Psoas muscle (tissue), 8 donors: ENCODE measurements at places on chromosomes 1 and 21. TPM values are rescaled to one million over a fixed set of nuclear protein-coding genes. Genes with fewer than 3 reads are reported as not detected.
A peak's percentile ranks its signal among the peaks of the same experiment; 100 is the strongest.

DNA sequence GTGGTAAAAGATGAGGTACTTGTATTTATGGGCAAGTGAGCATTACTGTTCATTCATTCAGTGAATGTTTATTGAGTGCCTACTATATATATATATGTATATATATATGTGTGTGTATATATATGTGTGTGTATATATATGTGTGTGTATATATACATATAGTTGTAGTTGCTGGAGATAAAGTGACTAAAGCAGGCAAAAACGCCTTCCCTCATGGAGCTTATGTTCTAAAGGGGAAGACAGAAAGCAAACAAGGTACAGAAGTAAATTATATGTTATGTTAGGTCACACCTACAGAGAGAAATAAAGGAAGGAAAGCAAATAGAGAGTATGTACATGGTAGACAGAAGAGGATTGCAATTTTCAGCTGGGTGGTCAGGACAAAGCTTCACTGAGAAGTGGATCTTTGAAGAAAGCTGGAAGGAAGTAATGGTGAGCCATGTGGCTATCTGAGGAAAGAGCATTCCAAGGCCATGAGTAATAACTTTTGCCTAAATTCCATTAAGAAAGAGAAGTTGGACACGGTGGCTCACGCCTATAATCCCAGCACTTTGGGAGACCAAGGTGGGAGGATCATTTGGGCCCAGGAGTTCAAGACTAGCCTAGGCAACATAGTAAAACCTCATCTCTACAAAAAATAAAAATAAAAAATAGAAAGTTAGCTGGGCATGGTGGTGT, 33.5 kb upstream of the KLF17 start:
- DNase-seq: no peak

Gene NR0B2
- 0.49 TPM for total RNA-seq

DNA sequence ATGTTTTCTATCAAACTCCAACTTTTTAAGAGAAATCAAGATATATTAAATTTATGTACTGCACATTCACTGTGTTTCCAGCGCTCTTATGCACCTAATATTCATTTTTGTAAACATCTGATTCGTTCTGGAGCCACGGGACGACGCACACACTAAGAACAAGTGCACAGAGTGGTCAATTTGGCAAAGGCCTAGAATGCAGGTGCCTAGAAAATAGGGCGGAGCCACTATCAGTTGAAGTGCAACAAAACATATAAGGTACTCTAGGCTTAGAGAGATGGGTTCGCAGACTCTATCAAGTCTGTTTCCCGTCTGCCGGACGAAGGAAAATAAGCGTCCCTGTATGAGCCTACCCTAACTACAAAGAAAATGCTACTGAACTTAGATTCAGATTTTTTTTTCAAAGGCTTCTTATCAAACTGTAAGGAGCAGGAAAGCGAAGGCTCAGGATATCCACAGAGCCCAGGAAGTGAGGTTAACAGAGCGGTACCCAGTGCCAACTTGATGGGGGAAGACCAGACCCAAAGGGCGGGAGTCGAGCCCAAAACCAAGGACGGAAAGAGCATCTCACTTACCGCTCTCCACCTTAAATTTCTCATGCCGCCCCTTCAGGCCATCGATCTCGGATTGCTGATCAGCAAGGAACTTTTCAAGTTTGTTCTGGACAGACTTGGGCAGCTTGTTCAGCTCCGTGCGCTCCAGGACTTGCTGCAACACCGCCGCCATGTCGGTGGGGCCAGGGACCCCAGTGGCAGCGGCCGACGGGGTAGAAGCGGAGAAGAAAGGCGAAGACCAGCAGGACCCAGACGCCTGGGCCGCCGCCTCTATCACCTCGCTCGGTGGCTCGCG, 526 bp downstream of the TPR start:
- no peak for DNase-seq

GRCh38 chr1:23616292-23616824, 57.1 kb upstream of the ID3 start:
- no peak for DNase-seq

- no peak for DNase-seq
Observed at GRCh38 chr1:2318314-2319278, 72.8 kb downstream of the MORN1 start.

Gene FCGR1A
- total RNA-seq: 0.75 TPM

Gene CFHR1
- total RNA-seq: not detected

Gene GPR161
- total RNA-seq: 2.6 TPM

Gene RNU1-3
- 5,208 TPM for total RNA-seq

GRCh38 chr1:179871940-179872339, 5.7 kb downstream of the TOR1AIP2 start:
- DNase-seq: no peak

DNA sequence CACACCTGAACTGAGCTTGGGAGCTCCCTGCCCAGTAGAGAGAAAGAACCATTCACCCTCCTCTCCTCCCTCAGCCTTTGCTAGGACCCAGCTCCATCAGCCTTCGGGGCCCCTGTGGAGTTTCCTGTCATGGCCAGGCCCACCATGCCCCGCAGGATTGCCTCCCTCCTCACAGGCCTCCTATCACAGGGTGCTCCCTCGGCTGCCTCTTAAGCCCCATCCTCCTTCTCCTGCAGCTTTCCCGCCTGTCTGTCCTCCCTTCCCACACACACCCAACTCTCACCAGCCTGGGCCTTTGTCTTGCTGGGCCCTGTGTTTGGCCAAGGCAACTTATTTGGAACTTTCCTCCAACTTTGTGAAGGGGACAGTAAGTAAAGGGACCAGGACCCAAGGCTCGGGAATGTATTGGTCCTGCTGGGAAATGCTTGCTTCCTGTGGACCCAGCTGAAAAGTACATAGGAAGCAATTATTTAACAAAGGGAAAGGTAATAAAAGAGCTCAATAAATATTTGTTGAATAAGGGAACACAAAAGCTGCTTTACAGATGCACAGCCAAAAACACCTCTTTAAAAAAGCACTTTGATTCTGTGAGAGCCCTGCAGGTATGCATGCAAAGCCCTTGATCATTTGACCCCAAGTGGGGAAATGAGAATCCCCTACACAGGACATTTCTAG, 31.6 kb upstream of the TENT5C start:
- no peak for DNase-seq

DNA sequence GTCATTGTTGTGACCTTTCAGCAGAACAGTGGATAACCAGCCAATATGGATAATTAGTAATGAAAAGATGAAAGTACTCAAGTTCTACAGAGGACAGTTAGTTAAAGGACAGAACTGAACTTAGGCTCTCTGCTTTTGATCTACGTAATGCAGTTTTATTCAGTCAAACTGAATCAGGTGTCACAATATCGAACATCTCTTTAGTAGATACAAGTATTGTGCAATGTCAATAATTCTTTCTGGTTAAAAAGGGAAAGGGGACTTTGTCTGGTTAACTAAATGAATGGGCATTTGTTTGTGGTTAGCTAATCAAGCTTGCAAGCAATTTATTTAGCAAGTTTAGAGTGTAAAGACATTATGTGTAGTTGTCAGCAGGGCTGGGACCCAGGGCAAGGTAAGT, 562.2 kb upstream of the PTBP2 start:
- no peak for DNase-seq

DNA sequence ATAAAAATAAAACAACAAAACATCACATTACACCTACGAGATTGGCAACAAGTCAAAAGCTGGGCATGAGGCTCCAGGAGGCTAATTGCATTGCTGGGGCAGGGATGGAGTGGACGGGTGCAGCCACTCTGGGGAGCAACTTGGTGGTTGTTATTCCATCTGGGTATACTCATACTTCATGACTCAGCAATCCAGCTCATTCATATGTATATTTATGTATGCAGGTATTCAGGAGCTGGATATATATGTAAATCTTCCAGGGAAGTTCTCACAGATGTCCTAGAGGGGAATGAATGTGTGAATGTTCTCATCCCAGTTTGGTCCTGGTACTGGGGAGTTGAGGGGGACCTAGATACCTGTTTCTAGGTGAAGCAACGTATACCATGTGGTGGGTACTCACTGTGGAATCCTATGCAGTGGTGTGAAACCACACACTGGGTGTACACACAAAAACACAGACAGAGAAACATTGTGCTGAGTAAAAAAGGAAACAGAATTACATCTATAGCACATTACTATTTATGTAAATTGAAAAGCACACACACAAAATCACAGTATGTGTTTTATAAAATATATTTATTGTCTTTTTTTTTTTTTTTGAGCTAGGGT, 79.7 kb upstream of the RAB4A start:
- no peak for DNase-seq

- no peak for DNase-seq
Observed at GRCh38 chr1:162153374-162153773, 83.9 kb downstream of the NOS1AP start.

DNA sequence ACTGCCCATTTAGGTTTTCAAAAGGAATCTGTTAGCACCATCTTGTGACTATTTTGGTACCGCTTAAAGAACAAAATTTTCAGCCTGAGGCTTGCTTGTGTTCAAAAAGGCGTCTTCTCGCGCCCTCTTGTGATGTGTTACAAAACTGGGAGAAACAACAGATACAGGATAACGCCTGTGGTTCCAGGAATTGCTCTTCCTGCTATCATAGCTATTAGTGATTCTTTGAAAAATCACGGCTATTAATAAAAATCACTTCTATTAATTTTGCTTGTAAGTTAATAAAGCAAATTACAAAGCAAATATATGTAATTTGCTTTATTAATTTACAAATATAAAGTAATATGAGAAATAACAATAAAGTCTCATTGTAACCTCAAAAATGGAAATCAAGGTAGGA, 82.2 kb upstream of the ABCD3 start:
- peak; percentile 61 for DNase-seq

Gene WNT3A
- total RNA-seq: not detected

Gene THEM5
- not detected for total RNA-seq

- no peak for DNase-seq
Observed at GRCh38 chr1:16151196-16151994, 4.5 kb downstream of the EPHA2 start.

Gene ERG
- total RNA-seq: 14.5 TPM

- DNase-seq: no peak
Observed at GRCh38 chr1:75097654-75098053, 36.5 kb upstream of the LHX8 start.
